ENCODE measurements at places on chromosomes 4 and X.

DNA sequence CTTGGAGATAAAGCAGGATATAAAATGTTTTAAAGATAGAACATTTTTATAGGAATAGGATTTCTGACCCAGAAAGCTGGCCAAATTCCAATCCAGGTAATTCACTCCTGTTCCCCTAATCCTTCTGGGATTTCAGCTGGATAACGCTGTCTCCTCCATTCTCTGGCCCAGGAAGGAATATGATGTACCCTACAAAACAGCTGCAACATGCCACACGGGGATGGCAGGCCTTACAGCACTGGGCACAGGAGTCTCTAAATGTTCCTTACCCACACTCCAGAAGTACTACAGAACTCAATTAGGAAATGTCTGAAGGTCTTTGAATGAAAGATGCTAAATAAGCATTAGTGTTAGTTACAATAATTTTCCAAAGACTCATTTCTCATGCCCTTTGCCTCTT is 15.8 kb downstream of the CAMK2D start:
- no peak for DNase-seq
- H3K4me1 ChIP-seq, result no peaks in the 10 kb centered on the region
- H3K27ac ChIP-seq, result no peak overlapping the region

DNA sequence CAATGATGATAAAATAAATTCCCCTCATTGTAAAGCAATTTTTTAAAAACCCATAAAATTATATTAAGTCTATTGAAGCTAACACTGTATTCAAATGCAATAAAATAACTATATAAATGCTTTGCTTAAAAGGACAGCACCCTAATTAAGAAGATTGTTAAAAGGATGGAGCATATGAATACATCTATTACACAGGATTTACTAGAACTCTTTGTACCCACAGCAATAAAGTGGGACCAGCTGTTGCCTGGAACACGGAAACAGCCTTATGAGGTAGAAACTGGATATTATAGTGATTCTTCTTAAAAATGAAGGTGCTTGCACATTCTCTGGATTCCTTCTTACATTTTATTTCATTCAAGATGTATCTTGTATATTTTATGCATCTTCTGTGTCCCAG is 298.7 kb upstream of the KLF3 start:
- no peak overlapping the region for H3K27ac ChIP-seq
- H3K4me1 ChIP-seq, result peaks cover 5% of the 10 kb centered on the region
- no peaks in the 10 kb centered on the region for H3K27me3 ChIP-seq
- H3K4me3 ChIP-seq, result no peak overlapping the region
- no peak for DNase-seq

- H3K27me3 ChIP-seq, result no peaks in the 10 kb centered on the region
- no peak overlapping the region for H3K4me3 ChIP-seq
- no peaks in the 10 kb centered on the region for H3K36me3 ChIP-seq
- no peak overlapping the region for H3K27ac ChIP-seq
These were observed 433.5 kb downstream of the AFF2 start for GRCh38 chrX:148933881-148934280.

DNA sequence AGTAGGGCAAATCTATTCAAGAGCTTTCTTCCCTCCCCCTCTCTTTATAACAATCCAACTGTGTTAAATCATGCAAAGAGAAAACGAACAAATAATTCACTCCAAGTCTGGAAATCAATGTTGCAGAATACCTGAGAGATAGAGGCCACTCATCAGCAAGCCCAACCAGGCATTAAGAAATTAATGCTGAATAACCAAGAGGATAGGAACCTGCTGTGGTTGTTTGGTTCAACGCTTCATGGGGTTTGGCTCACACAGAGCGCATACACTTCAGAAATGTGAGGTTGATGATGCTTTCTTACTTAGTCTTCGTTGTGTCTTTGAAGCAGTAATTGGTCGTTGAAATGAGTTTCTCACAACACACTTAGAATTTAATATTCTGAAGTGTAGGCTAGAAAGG is 1540.0 kb upstream of the PABPC4L start:
- no peaks in the 10 kb centered on the region for H3K27me3 ChIP-seq
- H3K36me3 ChIP-seq, result no peaks in the 10 kb centered on the region
- H3K27ac ChIP-seq, result no peak overlapping the region
- DNase-seq, result no peak

DNA sequence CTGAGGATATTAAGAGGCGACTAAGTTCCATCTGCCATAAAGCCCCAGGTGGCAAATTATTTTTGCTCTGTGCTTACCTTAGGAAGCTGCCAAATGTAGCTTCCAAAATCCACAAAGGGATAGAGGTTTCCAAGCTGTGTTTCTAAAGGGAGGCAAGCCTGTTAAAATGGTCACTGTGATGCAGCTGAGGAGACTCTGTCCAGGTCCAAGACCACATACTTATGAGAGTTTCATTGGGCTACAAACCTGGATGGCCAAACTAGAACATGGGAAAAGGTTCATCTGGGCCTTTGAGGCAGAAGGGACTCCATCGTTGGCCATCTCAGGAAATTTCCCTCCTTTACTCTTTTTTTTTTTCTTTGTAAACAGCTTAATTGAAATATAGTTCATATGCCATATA is 306.9 kb upstream of the FGF13 start:
- no peak for DNase-seq
- H3K4me1 ChIP-seq, result no peaks in the 10 kb centered on the region
- no peak overlapping the region for H3K27ac ChIP-seq
- no peaks in the 10 kb centered on the region for H3K27me3 ChIP-seq

DNA sequence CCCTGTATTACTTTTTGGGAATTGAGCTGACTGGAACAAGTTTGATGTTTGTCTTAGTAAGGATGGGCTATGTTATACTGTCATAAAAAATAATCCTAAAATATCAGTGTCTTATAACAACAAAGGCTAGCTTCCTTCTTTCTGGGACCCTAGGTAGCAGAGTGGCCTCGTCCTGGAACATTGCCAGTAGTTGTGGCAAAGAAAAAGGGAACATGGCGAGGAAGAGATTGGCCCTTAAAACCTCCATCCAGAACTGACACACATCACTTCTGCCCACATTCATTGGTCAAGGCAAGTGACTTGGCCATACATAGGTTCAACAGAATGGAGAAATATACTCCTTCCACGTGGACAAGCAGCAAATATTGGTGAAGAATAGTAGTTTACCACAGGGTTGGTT is 287.9 kb downstream of the PPP1R2C start:
- no peaks in the 10 kb centered on the region for H3K27me3 ChIP-seq
- no peaks in the 10 kb centered on the region for H3K4me1 ChIP-seq
- no peak overlapping the region for H3K4me3 ChIP-seq
- DNase-seq, result no peak
- H3K27ac ChIP-seq, result no peak overlapping the region

DNA sequence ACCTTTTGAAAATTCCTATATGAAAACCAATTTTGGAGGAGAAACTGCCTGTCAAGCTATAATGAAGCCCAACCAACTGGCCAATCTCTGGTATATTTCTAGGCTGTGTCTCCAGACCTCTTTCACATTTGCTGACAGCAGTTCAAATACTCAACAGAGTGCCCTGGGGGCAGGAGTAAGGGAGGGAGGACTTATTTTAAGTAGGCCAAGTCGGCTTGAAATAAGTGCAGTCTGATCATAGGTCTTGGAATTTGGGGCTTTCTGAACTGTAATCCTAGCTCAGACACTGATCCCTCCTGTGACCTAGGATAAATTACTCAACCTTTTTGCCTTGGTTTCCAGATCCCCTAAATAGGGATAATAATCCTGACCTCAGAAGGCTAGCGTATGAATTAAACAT is 59.4 kb upstream of the SLC7A11 start:
- no peaks in the 10 kb centered on the region for H3K4me1 ChIP-seq
- DNase-seq, result no peak
- H3K36me3 ChIP-seq, result no peaks in the 10 kb centered on the region
- no peak overlapping the region for H3K27ac ChIP-seq
- no peaks in the 10 kb centered on the region for H3K27me3 ChIP-seq
- H3K4me3 ChIP-seq, result no peak overlapping the region

DNA sequence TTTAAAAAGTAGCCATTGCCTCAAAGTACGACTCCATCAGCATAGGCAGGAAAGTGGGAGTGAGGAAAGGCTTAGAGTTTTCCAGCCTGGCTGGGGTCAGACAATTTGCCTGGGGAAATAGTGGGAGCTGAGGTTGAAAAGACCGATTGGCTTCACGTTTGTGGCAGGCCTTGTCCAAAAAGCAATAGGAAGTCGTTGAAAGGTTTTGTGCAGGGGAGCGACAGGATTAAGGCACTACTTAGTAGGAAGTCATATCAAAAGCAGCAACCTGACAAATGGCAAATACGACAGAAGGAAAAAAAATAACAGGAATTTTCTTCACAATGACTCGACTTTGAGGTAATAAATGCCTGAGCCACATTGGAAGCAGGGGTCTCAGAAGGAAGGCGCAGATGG is 691 bp upstream of the EREG start:
- no peak overlapping the region for H3K27ac ChIP-seq
- no peak overlapping the region for H3K4me3 ChIP-seq
- no peaks in the 10 kb centered on the region for H3K36me3 ChIP-seq
- DNase-seq, result no peak
- H3K4me1 ChIP-seq, result no peaks in the 10 kb centered on the region

GRCh38 chr4:2042947-2043395 is 16.2 kb upstream of the NAT8L start:
- H3K4me3 ChIP-seq, result no peak overlapping the region
- H3K27ac ChIP-seq, result no peak overlapping the region
- DNase-seq, result no peak
- H3K4me1 ChIP-seq, result peaks cover 34% of the 10 kb centered on the region
